ENCODE measurements at places on chromosomes 12 and 14. TPM values are rescaled to one million over a fixed set of nuclear protein-coding genes. Genes with fewer than 3 reads are reported as not detected.

Gene KCNC2
- polyA plus RNA-seq = not detected

Gene GALNT8
- polyA plus RNA-seq = not detected

Gene ANO2
- not detected for polyA plus RNA-seq

Gene PRPH
- polyA plus RNA-seq = not detected

Gene RNF212B
- 0.17 TPM for polyA plus RNA-seq

Data from foreskin keratinocyte (primary cell).